ENCODE measurements at places on chromosomes 4 and X.

- no peak for DNase-seq
These were observed 741 bp downstream of the HGFAC start for GRCh38 chr4:3442460-3442958.

- DNase-seq, result no peak
These were observed 8.3 kb upstream of the LNX1 start for GRCh38 chr4:53599632-53600031.

DNA sequence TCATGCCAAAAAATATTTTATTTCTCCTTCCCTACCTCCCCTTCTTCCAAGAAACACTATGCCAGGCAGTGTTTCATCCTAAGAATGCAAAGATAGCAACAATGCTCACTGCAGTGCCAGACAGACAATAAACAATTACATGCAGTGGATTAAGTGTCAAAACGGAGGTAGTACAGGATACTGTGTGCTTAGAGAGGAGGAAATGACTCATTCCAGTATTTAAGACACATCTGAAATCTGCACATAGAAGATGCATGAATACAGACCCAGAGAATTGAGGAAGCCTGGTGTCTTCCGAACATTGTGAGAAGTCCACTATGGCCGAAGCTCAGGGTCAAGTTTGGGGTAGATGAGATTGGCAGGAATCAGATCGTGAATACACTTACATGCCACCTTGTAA is 326.4 kb downstream of the PPP3CA start:
- peak; percentile 39 for DNase-seq

- peak; percentile 88 for DNase-seq
These were observed at the start of gene WWC2 for GRCh38 chr4:183098723-183099536. TSS of gene WWC2 (plus strand) at chr4:183099257. CDS start at chr4:183099492, 235 bp downstream.

GRCh38 chr4:102608190-102608589 is 107.0 kb downstream of the NFKB1 start:
- peak; percentile 66 for DNase-seq

DNA sequence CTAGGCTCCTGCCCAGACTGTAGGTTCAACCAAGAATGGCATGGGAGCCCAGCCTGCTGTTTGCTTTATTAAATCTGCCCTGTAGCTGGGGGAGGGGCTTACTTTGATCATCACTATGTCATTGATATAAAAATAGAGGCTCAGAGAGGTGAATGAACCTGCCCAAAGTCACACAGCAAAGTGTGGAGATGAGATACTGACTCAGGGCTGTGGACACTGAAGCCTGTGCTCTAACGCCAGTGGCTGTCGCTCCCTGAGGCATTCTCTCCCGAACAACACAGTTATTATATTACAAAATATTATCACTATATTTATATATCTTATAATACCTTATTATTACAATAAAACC is 3.5 kb downstream of the MSANTD1 start:
- no peak for DNase-seq

DNA sequence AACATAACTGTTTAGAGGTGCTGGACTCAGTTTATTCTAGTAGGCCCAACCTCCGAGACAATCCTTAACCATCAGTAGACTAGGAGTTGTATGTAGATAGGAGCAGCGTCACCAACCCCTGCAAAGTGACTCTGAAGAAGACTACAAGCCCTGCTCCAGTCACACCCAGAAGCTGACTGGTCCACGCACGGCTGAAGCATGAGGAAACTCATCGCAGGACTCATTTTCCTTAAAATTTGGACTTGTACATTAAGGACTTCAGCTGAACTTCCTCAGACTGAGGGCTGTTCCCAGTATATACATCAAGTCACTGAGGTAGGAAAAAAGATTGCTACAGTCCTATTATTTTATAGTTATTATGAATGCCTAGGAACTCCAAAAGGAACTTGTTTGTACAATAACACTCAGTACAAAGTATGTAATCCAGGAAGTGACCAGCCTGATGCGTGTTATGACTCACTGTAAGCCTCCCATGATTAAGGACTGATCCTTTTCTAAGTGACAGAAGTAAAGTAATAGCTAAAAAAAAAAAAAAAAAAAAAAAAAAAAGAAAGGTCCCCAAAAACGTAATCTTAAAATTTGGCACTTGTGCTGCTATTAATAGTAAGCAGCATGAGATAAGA is 41.6 kb upstream of the UGT2B7 start:
- peak; percentile 18 for DNase-seq

- DNase-seq, result no peak
These were observed 11.4 kb downstream of the MAOB start for GRCh38 chrX:43870758-43871419.

- no peak for DNase-seq
These were observed 6.7 kb upstream of the HGFAC start for GRCh38 chr4:3434881-3435685.

- DNase-seq, result no peak
These were observed 18.3 kb upstream of the H2AZ1 start for GRCh38 chr4:99968330-99968729.

DNA sequence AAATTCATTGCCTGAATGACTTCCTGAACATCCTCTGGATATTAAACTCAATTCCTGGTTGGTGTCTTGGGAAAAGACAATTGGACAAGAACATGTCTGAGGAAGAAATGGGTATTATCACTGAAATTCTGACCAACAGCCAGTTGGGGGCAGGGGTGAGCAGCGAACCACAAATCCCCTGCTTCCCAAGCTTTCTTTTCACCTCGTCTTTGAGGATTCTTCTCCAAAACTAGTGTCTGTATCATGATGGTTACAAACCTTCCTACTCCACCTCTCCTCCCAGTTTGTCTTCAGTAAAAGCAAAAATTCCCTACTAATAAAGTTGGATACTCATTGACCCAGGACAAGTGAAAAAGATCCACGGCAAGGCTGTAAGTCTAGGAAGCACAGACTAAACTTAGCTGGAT is 48.3 kb upstream of the WDR1 start:
- DNase-seq, result peak; percentile 42

DNA sequence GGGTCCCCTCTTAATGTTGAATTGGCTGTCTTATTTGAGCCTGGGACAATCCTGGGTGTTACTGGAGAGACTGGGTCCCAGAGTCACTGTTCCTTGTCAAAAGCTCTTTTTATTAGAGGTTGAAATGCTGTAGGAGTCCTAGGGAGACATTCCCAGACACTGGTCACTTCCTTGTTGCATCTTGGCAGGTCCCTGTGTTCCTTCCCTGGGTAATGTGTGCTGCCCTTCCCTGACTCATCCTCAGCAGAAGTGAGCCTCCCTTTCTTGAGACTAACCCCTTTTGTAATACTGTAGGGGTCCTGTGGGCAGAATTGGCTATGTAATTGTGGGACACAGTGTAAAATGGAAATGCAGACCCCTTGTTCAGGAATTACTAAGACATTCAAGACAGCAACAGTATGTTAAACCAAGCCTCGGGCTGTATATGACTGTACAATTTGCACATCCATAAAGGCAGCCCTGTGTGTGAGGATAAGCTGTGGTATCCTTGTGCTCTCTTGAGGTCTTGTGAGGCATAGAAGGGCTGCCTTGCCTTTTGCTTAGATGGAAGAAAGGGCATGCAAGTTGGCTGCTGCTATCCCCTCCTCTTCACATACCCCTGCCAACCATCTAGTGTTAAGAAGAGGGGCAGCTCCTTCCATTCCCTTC is 53.5 kb downstream of the DCLK2 start:
- no peak for DNase-seq

GRCh38 chr4:162510115-162510514 is 346.3 kb upstream of the FSTL5 start:
- no peak for DNase-seq

GRCh38 chr4:144967161-144967560 is 130.8 kb downstream of the ANAPC10 start:
- no peak for DNase-seq

DNA sequence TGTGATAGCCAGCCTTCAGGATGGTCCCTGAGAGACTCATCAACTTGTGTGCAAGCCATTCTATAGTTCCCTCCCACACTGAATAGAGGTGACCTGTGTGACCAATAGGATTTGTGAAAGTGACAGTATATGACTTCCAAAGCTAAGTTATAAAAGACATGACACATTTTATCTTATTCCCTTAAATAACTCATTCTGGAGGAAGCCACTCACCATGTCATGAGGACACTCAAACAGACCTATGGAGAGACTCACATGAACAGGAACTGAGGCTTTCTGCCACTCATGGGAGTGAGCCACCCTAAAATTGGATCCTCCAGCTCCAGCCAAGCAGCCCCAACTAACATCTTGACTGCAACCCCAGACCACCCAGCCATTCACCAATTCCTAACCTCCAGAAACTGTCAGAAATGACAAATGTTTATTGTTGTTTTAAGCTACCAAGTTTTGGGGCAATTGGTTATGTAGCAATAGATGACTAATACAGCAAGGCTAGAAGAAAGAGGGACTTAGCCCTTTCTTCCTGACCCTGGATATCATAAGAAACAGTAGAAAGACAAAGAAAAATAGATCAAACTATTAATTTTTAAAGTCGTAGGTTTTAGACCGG is 9.0 kb upstream of the CHIC2 start:
- DNase-seq, result peak; percentile 34

GRCh38 chr4:128665514-128665913 is 144.0 kb upstream of the JADE1 start:
- no peak for DNase-seq

GRCh38 chr4:10172278-10172921 is 55.8 kb upstream of the WDR1 start:
- DNase-seq, result no peak

- DNase-seq, result no peak
These were observed 24.2 kb upstream of the F9 start for GRCh38 chrX:139506333-139506732.

DNA sequence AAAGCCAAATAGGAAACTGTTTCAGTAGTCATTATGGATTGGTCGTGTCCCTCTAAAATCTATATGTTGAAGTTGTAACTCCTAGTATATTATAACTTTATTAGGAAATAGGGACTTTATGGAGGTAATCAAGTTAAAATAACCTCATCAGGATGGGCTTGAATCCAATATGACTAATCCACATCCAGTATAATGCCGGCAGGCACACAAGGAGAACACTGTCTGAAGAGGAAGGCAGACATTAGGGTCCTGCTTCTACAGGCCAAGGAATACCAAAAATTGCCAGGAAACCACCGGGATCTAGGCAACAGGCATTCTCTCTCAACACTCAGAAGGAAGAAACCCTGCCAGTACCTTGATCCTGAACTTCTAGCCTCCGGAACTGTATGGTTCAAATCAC is 130.3 kb downstream of the ATP10D start:
- no peak for DNase-seq

DNA sequence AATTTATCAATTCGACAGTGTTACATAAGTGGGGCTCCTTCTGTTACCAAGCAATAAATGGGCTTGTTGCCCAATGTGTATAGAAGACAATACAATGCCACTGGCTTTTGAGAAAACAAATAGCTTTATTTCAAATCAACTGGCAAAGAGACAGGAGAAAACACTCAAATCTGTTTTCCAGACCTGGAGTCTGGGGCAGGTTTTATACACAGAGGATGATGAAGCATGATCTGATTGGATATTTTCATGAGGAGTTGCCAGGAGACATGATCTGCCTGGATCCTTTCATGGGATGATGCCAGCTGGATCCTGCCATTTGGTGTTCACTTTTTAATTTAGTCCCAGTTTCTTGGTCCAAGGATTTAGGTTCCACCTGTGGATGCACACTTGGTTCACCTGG is 287.9 kb downstream of the CXXC4 start:
- no peak for DNase-seq

DNA sequence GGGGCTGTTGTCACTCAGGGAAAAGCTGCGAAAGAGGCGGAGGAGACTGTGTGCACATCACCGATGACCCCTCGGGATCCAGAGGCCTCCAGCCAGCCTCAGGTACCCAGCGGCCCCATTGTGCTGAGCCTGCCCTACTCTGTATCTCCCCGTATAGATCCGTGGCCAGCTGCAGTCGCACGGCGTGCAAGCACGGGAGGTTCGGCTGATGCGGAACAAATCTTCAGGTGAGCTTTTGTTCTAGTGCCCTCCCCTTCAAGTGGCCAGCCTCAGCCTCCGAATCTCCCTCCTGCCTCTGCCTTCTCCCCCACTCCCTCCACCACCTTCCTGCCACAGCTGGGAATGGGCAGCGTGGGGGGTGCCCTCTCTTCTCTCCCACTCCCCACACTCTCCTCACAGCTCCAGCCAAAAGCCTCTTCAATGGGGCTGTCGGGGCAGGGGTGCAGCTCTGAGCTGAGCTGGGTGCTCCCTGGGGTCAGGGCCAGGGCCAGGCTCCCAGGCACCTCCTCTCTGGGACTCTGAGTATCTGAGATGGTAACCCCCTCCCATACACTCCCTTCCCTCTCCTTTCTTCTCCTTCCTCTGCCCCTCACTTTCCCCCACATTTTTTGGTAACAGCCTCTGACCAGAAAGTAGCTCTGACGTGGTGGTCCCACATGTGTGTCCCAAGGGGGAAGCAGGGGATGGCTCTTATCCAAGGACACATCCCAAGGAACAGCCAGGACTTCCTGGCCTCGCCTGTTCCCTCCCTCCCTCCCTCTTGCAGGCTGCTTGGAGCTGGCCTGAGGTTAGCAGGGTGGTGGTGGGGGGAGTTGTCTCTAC is 20.4 kb upstream of the UBA1 start:
- DNase-seq, result no peak

DNA sequence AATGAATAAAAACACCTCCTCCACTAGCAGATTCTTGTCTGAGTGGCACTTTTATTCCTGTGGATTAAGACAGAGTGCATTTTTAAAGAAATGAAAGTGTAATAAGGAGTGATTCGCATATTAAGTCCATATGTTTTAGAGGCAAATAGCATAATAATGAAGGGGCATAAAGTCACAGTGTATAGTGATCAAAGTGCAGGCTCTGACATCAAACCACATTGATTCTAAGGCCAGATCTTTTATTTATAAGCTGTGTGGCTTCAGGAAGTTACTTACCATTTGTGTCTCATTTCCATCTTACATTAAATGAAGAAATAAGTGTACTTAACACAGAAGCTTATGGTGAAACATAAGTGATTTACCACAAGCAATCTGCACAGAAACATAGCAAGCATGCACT is 332.8 kb downstream of the GASK1B start:
- DNase-seq, result no peak

Data from suppressor macrophage treated with lipopolysaccharide for 1 hour (primary cell).